ENCODE measurements at places on chromosomes 11 and 22. TPM values are rescaled to one million over a fixed set of nuclear protein-coding genes. Genes with fewer than 3 reads are reported as not detected.

BEST1 gene
- polyA plus RNA-seq: 4.1 TPM

MIAT gene
- 0.28 TPM for polyA plus RNA-seq

MMP1 gene
- polyA plus RNA-seq: 0.10 TPM

GDPD4 gene
- polyA plus RNA-seq: not detected

TEF gene
- 19.4 TPM for polyA plus RNA-seq

NPTXR gene
- polyA plus RNA-seq: 6.1 TPM

NEFH gene
- polyA plus RNA-seq: not detected

PGA5 gene
- polyA plus RNA-seq: not detected

SHANK3 gene
- polyA plus RNA-seq: 0.63 TPM

SLC22A25 gene
- not detected for polyA plus RNA-seq

VPREB3 gene
- polyA plus RNA-seq: not detected

GLYATL1 gene
- not detected for polyA plus RNA-seq

SLC17A6 gene
- polyA plus RNA-seq: not detected
